MCF 10A (cell line): ENCODE measurements at places on chromosomes 4 and X. TPM values are rescaled to one million over a fixed set of nuclear protein-coding genes. Genes with fewer than 3 reads are reported as not detected.

The POLR2B gene
- total RNA-seq = 101 and 126 TPM in 2 replicates

The BRCC3 gene
- total RNA-seq = 21.1 and 22.9 TPM in 2 replicates

The CSAG1 gene
- total RNA-seq = not detected in 2 replicates

The SMIM10L2A gene
- 0.16 and 0.20 TPM in 2 replicates for total RNA-seq

The XG gene
- not detected in 2 replicates for total RNA-seq

The AKAP4 gene
- not detected in 2 replicates for total RNA-seq

DNA sequence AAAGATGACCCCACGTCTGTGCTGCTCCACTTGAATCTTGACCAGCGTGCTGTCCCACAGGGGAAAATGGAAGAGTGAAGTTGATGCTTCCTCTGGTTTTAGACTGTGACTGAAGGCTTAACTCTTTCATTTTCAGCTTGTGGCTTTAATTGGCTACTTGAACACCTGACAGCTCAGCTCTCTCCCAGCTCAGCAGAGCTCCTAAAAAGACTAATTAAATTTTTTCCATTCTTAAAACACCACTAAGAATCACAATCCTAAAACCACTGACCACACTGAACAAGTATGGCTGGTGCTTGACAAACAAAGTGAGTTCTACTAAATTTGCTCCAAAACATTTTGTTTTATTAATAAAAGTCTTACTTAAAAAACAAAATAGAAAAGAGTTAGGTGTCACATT is 71.7 kb downstream of the SRPX start:
- DNase-seq = no peak

DNA sequence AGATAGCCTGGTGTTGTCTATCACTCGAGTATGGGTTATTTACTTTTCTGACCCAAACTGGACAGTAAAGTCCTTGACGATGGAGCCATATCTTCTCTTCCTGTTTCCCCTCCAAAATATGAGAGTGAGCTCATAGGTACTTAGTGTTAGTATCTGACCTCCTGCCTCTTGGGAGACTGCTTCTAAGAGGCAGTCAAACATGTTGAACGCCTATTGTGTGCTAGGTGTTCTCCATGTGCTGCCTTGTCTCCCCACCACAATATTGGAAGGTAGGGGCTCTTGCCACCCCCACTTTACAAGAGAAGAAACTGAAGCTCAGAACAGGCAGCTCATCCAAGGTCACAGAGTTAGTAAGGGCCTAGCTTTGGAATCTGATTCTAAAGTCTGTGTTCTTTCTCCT is 8.3 kb downstream of the EFNB1 start:
- DNase-seq = no peak

DNA sequence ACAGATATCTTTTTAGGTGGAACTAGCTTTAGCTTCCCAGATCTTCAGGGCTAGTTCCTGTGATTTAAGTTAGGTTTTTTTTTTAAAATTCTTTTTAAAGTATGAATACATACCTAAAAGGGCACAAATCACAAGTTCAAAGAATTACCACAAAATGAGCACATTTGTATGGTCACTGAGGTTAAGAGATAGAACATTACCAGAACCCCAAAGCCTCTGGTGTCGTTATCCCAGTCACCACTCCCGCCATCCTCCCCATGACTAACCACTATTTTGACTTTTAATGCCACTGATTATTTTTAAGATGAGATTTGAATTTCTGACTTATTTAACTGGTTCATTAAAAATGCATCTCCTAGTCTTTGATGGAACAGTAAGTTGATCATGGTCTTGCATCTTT is 5.4 kb downstream of the PGK1 start:
- DNase-seq = no peak
